ENCODE measurements at places on chromosomes 4 and X.

DNA sequence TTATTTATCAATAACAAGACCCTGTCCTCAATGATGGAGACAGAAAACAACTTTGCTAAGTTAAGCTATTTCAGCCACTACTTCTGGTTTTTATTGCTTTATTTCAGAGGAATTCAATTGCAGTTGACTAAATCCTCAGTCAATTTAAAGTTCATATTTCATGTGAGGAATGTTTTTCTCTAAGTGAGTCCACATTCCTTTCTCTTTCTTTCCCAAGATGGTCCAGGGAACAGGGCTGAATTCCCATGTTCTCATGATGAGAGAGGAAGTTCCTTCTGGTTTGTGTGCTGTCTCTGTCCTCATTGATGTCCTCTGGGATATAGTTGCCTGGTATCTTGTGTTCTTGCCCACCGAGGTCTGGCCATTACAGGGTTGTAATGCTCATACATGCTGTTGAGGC lies 117.2 kb downstream of the SLIT2 start:
- DNase-seq: no peak

DNA sequence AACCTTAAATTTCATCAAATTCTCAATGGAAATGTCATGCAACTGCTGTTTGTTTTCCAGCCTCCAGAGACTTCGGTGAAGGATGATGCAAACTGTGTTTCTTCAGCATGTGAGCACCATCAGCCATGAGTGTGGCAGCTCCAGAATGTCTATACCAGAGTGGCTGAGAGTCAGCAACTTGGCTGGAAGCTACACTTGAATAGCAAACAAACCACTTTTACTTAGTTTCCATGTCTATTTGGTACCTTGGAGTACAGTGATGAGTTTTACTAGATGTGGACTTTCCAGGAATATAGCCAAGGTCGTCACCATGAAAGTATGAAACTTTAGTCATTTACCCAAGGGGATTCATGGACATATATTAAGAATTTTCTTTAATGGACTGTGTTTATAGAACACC lies 4.3 kb upstream of the IL21 start:
- DNase-seq: no peak

GRCh38 chr4:86564795-86565194 lies 29.3 kb upstream of the PTPN13 start:
- no peak for DNase-seq

- no peak for DNase-seq
Measured at GRCh38 chrX:148534291-148534690, 33.9 kb downstream of the AFF2 start.

DNA sequence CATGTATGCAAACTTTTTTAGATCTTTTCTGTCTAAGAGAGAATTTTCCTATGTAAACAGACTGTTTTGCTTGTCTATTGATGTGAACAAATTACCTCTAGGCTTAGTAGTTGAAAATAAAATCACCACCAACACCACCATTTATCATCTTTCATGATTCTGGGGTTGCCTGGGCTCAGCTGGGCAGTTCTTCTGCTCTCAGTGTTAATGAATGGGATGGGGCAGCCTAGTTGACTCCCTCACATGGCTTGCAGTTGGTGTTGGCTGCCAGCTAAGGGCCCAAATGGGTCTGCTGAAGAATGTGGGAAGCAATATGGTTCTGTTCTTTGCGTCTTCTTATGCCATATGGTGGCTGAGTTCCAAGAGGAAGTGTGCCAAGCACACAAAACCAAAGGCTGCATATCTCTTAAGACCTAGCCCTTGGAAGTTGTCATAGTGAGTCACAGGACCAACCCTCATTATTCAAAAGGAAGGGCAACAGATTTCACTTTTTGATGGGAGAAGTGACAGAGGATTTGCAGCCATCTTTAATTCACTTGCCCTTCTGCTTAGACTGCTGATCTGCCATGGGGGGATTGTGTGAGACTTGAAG lies 17.9 kb downstream of the REELD1 start:
- no peak for DNase-seq

- DNase-seq: no peak
Measured at GRCh38 chr4:6986072-6986780, 56.9 kb upstream of the TADA2B start.
